Activated CD8-positive, alpha-beta memory T cell treated with anti-CD3 and anti-CD28 coated beads, Interleukin-2, amount 10 ng/mL, durations not matched to agents 7 days and 5 days (primary cell): ENCODE measurements at places on chromosomes 5 and 9.
A peak's percentile ranks its signal among the peaks of the same experiment; 100 is the strongest.

- no peak for DNase-seq
Measured at GRCh38 chr9:106932675-106933074, 69.7 kb downstream of the ZNF462 start.

DNA sequence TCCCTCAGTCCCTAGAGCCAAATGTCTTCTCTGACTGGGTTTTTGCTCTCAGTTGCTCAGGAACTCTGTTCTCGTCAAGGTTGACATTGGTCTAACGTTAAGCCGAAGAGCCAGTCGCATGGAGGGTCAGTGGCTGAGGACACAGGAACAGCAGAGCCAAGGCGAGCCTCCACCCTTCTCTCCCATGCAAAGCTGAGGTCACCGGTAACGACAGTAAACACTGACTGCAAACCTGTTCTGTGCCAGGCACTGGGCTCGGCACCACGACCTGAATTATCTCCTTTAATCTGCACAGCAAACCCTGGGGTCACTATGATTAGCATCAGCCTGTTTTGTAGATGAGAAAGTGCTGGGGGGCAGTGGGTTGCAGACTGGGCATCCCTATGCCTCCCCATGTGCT is 171.0 kb downstream of the COL23A1 start:
- no peak for DNase-seq

- no peak for DNase-seq
Measured at GRCh38 chr5:113169720-113170119, 193.1 kb downstream of the DCP2 start.

DNA sequence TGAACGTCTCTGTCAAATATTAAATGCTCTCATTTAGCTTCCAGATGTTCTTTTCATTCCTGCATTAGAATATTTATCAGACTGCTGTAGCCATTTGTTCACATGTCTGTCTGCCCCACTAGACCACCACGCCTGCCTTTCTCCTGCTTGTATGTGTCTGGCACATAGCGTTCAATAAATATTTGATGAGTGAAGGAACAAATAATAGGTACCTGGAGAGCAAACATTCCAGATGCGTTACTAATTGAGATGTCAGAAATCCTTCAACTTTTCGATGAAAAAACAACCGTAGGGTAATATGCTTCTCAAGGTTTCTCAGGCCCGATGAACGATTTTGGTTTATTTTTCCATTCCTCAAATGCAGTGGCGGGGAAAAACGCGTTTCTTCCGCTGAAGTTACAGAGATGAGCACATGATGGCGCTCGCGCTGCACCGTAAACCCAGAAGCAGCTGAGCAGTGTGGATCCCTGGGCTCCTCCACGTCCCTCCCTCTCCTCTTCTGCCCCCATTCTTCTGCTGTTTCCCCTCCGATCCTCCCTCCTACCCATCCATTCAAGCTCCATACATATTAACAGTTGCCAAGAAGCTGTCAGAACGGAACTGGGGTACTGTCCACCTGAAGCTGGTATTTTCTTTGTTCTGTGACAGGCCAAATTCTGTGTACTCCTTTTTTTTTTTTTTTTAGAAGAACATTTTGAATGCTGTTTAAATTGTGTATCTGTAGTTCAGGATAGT is 245.4 kb downstream of the MPDZ start:
- no peak for DNase-seq

- no peak for DNase-seq
Measured at GRCh38 chr5:7597059-7597642, 201.2 kb downstream of the ADCY2 start.

GRCh38 chr5:77065256-77065655 is 21.8 kb downstream of the ZBED3 start:
- DNase-seq: no peak

GRCh38 chr5:171442287-171443042 is 23.0 kb downstream of the FGF18 start:
- no peak for DNase-seq

DNA sequence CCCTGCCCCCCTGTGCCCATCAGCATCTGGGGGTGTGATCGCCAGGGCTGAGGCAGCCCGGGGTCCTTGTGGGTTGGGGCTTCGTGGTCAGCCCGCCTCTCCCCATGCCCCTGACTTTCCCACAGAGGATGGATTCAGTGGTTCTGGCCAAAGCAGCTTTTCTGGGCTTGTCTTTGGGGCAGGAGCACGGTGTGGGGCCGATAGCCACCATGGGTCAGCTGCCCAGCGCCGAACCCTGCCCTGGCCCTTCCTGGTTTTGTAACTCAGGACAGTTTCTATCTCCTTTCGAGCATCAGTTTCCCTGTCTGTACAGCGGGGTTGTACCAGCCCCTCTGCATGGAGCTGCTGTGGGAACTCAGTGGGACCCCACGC is 77.1 kb downstream of the HMCN2 start:
- no peak for DNase-seq

DNA sequence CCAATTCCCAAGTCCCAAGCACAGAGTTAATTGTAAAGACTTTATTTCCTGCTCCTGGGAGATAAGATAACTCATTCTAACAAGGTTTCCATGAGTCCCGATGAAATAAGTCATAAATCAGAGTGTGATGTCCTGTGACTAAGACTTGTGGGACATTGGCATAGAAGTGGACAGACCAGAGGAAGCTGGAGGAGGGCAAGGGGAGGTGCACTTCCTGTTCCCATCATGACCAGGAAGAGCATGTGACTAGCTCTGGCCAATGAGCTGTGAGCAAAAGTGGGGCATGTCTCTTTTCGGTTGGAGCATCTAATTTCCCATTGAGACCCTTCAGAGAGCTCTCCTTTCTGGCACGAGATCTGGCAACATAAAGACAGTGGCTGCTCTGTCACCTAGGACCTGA is 100.4 kb downstream of the ZNF354C start:
- no peak for DNase-seq

DNA sequence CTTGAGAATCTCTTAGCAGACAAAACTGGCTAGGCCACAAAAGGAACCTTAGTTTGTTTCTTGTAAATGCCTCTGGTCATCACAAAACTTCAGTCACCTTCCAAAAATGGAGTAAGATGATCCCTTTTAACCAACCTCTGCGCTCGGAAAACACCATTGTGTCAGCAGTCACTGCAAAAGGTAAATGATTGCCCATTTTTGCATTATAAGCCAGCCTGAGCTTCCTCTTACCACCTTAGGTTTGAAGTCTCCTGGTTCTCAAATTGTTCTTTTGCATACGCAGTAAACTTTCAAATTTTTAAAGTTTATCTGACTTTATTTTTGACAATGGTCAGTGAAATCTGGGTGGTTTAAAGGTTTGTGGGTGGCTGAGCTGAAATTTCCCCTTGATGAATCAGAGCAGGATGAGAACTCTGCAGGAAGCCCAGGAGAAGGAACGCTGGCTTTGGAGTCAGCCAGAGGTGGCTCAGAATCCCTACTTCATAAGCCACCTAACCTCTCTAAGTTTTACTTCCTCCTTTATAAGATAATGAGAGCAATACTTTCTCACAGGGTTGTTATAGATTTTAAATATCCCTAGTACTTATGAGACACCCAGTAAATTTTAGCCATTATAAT is 131.4 kb downstream of the MED10 start:
- DNase-seq: no peak

DNA sequence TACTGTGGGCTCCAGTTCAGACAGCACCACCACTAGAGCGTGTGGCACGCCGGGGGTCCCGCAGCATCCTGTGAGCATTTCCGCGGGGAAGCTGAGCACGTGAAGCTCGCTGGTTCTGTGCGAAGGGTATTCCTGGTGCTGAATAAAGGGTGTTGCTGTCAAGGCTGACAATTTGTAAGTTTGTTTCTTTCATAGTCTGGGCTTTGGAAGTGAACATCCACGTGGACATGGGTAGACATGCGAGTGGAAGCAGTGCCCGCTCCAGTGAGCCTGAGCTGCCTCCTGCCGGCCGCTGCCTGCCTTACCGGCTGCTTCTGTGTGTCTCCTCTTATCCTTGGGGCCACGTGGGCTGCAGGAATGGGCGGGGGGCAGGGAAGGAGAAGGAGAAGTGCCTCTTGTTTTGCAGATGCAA is 14.7 kb downstream of the NDUFS6 start:
- no peak for DNase-seq

GRCh38 chr9:109295221-109296130 is 25.4 kb downstream of the EPB41L4B start:
- no peak for DNase-seq

DNA sequence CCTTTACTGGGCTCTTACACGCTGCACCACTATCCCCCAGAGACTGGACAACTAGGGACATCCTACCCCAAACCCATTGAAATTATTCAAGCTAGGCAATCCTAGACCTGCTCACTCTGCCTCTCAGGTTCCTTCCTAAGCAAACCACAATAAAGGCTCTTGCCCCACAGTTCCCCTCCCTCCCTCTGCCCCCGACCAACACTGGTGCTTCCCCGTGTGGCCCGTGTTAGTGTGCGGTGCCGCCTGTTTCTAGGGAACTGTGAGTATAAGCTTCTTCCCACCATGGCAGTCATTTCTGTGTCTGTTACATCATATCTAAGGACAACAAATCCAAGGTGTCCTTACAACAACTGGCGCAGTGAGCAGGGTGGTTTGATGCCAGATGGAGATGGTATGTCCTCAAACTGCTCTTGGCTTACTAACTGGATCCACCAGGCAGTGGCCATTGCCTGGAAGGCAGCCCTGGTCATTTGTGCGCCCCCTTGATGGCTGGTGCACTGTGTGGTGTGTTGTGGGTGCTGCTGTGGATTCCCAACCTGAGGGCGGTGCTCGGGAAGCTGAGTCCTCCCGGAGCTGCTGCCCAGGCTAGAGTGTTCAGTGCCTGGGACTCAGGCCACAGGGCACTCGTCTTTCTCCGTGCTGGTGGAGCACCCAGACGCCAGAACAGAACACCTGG is 8.4 kb upstream of the MXD3 start:
- DNase-seq: no peak

- DNase-seq: no peak
Measured at GRCh38 chr9:3332802-3333201, 193.0 kb downstream of the RFX3 start.

DNA sequence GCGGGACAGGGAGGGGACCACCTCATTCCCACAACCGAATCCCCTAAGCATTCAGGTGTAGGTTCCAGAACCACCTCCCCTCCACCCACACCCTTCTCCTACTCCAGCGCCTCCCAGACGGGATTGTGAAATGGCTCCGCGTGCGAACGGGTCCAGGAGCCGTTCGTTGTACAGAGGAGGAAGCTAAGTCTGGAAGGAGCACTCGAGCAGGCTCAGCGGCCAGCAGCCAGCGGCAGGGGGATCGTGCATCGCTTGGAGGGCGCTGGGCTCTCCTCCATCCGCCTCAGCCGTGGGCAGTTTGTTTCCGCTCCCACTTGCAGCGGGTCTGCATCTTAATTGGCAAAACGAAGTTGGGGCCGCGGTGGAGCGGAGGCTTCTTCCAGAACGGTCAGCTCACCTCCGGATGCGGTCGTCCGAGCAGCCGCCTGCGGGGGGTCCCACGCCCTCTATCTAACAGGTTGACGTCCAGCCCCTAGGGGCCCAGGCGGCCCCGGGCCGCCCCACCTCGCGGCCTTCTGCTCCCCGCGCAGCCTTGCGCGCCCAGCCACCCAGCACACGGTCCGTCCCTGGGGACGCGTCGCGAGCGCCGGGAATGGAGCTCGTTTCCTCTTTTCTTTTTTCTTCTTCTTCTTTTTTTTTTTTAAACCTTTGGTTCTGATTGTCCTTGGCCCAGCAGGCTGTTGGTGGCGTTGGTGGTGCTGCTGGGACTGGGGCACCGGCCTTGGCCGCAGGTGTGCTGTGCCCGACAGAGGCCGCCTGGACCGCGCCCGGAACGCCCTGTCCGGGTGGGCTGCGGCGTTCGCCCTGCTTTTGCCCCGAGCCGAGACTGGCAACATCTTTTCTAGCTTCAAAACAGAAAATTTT is 3.9 kb upstream of the BARX1 start:
- DNase-seq: no peak

GRCh38 chr9:134629586-134630392 is 11.8 kb upstream of the COL5A1 start:
- no peak for DNase-seq

- no peak for DNase-seq
Measured at GRCh38 chr9:14058325-14058688, 255.6 kb downstream of the NFIB start.

DNA sequence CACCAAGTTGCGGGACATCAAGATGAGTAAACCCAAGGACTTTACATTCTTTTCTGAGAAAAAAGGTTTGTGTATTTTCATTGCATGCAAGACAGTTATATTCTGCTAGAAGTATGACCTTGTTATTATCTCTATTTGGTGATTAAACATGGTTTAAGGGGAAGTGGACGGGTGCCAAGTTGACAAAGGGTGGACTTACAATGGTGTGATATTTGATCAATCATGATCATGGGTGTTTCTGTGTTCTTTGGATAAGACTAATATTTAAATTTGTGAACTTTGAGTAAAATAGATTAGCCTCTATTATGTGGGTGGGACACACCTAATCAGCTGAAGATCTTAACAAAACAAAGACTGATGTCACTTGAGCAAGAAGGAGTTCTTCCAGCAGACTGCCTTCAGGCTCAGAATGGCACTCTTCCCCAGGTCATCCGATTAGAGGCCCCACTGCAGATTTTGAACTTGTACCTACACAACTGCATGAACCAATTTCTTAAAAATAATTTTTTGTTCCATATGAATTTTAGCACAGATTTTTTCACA is 782.9 kb downstream of the CDH12 start:
- no peak for DNase-seq

GRCh38 chr5:65032250-65032649 is 263.5 kb downstream of the CWC27 start:
- no peak for DNase-seq

DNA sequence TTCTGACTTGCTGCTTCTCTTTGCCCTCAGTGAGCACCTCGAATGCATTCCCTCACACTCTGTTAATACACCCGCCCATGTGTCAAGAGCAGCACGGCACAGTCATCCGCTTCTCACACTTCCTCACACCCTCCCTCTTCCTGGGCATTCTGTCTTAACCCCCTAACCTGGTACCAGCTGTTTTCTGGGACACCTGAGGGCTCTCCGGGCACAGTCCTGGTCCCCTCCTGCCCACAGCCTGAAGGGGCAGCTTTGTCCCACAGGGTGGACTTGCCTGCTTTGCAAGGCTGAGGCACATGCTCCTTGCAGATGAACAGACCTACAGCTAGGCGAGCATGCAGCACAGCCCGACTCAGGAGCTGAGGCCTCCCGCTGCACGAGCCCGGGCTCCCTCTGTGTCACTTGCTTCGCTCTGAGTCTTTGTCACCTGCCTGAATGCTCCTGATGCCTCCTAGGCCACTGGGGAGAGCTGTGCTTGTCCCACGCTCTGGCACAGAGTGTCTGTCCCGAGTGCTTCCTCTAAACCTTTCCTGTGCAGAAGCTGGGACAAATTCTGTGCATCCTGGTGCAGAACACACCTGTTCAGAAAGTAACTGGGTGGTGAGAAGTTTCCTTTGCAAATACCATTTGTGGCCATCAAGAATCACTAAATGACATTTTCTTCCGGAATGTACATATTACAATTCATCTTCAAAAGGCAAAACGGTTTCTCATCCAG is 47.8 kb downstream of the AHRR start:
- DNase-seq: peak; percentile 51

DNA sequence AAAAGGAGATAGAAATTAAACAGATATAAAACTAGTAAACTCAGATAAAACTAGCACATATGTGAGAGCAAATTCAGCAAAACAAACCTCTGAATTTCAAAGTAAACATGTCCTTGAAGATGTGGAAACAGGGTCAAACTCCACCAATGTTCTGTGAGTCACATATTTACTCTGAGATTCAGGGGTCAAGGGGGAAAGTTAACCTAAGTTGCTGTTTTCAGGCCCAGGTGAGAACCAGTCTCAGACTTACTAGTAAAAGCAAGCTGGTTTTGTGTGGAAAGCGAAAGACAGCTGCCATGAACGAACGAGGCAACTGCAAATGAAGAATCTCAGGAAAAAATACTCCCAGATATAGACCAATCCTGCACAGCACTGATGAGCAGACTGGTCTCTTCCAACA is 29.0 kb downstream of the PSMB7 start:
- DNase-seq: no peak
